ENCODE measurements at places on chromosomes 1 and 21.

DNA sequence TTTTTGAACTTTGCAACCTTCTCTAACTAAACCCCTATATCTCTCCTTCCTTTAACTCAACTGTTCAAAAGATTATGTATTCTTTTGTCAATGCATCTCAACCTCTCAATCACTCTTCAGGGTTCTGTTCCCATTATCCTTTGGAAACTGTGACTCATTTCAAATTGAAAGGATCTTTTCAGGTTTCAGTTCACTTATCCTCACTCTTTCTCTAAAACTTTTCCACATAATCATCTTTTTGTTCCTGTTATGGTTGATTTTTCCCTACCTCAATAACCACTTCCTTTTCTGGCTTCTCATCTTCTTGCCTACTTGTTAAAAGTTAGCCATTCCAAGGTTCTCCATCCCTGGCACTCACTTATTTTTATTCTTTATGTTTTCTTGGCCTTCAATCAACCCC lies 56.2 kb upstream of the NUF2 start:
- DNase-seq = no peak

DNA sequence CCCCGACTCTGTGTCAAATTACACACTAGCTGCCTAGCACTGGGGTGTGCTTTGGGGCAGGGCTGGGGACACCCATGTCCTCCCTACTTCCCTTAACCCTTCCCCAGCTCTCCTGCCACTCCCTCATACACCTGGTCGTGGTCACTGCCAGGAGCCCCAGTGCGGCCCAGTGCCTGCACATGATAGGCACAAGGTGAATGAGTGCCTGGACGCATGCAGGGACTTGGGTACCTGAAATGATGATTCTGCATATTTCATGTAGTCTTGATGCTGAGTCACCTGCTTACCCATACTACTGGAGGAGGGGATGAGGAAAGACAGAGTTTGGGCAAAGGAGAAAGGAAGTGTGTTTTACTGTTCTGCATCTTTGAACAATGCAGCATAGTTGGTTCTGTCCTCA lies 1.5 kb upstream of the VANGL2 start:
- DNase-seq = no peak

- DNase-seq = no peak
Observed at GRCh38 chr1:113858418-113858817, 13.1 kb downstream of the PTPN22 start.

- no peak for DNase-seq
Observed at GRCh38 chr1:183567584-183567983, 22.7 kb downstream of the NCF2 start.

- no peak for DNase-seq
Observed at GRCh38 chr1:226104671-226105121, 42.2 kb downstream of the H3-3A start.

- DNase-seq = no peak
Observed at GRCh38 chr1:113197719-113198330, 124.8 kb downstream of the LRIG2 start.

DNA sequence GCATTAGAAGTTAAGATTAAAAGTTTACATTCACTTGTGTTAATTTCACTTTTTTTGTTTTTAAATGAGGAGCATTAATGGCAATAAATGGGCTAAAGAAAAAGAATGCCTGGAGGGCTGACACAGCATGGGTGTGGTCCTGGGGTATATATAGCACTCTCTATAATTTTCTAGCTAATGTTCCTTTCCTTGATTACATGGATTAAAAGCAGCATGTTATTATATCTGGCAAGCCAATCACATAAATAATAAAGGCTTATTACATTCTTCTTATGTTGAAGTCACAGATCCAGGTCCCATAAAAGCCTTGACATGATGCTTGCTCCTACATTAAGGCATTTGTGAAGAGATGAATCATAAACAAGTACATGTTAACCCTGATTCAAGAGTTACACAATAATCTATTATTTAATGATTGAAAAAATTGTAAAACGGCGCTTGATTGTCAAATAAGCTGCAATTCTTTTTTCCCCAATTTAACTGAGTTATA lies 91.4 kb downstream of the LYPLAL1 start:
- DNase-seq = no peak

DNA sequence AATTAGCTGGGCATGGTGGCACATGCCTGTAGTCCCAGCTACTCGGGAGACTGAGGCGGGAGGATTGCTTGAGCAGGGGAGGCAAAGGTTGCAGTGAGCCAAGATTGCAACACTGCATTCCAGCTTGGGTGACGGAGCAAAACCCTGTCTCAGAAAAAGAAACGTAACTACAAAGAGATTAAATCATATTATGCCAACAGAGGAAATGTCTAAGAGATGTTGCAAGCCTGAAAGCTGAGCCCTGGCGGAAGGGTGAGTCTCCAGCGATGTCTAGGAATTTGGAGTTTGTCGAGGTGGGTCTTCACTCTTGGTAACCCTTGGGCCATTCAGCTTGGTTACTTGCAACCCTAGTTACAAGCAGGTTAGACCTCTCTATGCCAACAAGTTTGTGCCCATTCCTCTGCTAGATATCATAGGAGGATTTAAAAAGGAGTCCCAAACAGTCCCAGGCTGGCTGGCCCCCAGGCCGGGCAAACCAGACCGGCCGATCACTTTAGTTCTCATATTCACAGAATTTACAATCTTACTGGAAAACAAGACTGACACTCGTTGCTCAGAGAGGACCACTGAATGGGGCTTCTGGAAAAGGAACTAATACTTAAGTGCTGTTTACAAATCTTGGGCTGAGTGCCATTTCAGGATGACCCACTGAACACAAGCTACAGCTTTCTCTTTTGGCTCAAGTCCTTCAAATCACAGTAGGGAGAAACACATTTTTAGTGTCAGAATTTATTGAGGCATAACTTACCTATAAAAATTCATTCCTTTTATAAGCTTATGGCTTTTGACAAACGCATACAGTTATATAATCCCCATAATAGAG lies 27.1 kb downstream of the SLC30A1 start:
- DNase-seq = no peak

GRCh38 chr1:232432313-232432712 lies 197.6 kb downstream of the SIPA1L2 start:
- no peak for DNase-seq

DNA sequence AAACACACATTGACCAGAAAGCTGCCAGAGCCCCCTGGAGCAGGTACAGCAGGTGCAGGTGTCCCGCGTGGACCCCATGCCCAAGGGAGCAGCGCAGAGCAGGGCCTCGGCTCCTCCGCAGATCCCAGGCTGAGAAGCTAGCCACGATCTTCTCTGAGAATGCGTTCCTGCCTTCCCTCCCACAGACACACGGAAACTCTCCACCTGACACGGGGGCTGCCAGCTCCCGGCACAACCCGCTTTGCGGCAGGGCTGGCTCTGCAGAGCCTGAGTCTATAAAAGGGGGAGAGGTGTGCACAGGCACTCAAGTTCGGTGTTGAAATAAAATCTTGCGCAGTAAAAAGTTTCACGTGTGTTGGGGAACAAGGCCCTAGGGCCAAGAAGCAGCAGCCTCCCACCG lies 9.6 kb downstream of the MEGF6 start:
- no peak for DNase-seq

DNA sequence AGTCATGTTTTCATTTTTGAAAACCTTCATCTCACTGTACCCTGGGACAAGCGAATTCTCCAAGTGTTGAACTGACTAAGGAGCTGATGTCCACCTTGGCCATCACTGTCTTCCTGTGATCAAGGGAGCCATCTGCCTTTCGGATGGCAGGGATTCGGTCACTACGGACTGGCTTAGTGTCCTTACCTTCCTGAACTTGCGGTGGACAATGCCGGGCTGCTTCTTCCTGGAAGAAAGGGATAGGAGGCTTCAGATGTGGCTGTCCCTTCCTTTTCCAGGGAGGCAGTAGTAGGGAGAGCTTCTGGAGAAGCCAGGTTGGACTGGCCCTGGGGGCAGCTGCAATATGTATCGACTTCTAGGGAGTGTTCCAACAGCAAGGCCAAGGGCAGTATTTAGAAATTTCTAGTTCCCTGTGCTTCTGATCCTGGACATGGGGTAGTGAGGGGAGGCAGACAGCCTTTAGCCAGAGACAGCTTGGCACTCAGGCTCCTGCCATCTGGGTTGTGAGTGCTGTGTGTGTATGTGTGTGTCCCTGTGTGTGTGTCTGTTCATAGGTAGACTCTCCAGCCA lies 114.6 kb downstream of the IER5 start:
- no peak for DNase-seq

- DNase-seq = no peak
Observed at GRCh38 chr1:205477121-205477758, 21.4 kb upstream of the BLACAT1 start.

Measured in T-cell (primary cell).